Vagina (tissue), 2 donors: ENCODE measurements at places on chromosomes 16 and 17. TPM values are rescaled to one million over a fixed set of nuclear protein-coding genes. Genes with fewer than 3 reads are reported as not detected.

The CMTM4 gene
- total RNA-seq = 15.7 TPM

The PDPR gene
- total RNA-seq = 20.4 TPM

The FAM83G gene
- total RNA-seq = 36.1 TPM

The RHOT2 gene
- total RNA-seq = 91.1 TPM

The PLA2G10 gene
- total RNA-seq = not detected

The LGALS9 gene
- total RNA-seq = 34.9 TPM

The IL17C gene
- not detected for total RNA-seq

The CDC42EP4 gene
- 73.7 TPM for total RNA-seq

The GPRC5C gene
- 27.5 TPM for total RNA-seq

The ARL5C gene
- total RNA-seq = not detected

GRCh38 chr17:17824119-17824782 is 12.5 kb downstream of the SREBF1 start:
- no peak for DNase-seq

GRCh38 chr17:45006927-45007461 is 38.9 kb upstream of the C1QL1 start:
- DNase-seq = no peak

GRCh38 chr17:60641810-60642220 is 35.8 kb upstream of the BCAS3 start:
- no peak for DNase-seq

GRCh38 chr17:30375661-30376060 is 3.1 kb upstream of the CPD start:
- no peak for DNase-seq

DNA sequence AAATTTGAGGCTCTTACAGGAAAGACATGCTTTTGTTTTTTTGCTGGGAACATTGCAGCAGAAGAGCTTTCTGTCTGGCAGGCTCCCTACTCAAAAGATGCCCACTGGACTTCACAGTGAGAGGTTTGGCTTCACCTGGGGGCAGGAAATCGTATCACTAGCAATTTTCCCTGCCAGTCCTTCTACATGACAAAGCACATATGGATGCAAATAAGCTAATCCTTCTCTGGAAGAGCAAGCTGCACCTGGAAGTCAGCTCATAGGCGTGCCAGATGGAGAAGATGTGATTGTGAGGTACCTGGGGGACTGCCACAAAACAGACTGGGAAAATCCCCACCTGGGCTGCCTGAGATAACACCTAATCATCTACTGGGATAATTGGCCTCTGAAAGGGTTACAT is 195.0 kb upstream of the CPHXL start:
- no peak for DNase-seq

DNA sequence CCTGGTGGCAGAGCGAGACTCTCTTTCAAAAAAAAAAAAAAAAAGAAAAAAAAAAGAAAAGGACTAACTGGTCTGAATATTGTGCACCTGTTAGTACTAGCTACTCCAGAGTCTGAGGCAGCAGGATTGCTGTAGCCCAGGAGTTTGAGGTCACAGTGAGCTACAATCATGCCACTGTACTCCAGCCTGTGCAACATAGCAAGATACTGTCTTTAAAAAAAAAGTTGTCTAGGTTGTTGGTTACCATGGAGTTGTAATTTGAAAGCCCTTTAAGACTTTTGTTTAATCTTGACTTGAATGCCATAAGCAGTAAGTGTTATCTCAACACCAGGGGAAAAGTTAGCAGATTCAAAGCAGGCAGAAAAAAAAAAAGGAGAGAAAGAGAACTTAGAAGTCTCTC is 10.9 kb upstream of the C16orf54 start:
- no peak for DNase-seq

- DNase-seq = no peak
Observed at GRCh38 chr17:5872831-5873230, 197.3 kb upstream of the WSCD1 start.

- DNase-seq = no peak
Observed at GRCh38 chr17:57867126-57867525, 17.3 kb upstream of the MRPS23 start.

GRCh38 chr17:48634493-48635208 is 8.5 kb upstream of the HOXB9 start:
- DNase-seq = no peak

DNA sequence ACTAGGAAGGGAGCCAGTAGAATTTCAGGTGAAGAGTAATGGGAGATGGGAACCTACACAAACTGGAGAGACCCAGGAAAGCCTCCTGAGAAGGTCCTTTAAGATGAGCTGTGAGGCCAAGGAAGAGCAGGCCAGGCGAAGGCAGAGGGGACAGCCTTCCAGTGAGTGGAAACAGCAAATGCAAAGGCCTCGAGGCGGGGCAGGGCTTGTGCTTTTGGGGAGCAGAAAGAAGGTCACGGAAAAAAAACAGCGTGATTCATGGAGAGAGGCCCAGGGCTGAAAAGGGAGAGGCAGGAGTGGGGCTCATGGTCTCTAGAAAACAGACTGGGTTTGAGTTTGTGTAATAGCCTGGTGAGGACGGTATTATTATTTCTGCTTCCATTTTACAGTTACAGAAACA is 386.5 kb upstream of the ASIC2 start:
- DNase-seq = no peak

DNA sequence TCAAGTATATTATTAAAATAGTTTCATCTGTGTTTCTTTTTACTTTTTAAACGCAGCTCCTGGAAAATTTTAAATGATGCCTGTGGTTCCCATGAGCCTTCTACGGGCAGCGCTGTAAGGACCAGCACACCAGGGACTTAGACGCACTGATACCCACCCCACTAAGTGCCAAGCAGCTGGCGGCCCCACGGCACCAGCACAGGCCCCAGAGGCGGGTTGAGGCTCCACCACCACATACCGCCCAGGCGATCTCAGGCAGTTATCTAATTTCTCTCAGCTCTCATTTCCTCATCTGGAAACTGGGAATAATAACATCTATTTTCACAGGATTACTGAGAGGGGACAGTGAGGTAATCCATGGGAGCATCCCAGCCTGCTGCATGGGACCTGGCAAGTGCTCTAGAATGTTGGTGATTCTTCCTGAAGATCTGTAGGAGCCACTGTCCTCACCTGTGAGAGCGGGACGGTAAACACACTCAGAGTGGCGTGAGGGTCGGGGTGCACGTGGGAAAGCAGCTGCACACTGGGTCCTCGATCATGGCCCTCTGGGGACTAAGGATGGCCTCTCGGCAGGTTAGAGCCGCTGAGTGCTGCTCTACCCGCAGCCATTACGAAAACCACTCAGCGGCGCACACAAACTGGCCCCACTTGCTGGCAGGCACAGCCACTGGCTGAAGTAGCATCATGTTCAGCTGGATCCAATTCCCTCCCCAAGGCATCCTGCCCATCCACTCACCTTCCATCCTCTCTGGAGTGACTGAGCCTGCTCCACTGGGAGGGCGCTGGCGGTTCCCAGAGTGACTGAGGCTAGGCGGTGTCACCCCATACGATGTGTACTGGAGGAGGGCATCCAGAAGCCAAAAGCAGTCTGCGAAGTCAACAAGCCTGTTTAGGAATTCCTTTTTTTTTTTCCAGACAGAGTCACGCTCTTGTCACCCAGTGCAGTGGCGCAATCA is 17.6 kb upstream of the SLC38A8 start:
- DNase-seq = no peak

GRCh38 chr16:57190136-57190535 is 4.0 kb downstream of the RSPRY1 start:
- no peak for DNase-seq

DNA sequence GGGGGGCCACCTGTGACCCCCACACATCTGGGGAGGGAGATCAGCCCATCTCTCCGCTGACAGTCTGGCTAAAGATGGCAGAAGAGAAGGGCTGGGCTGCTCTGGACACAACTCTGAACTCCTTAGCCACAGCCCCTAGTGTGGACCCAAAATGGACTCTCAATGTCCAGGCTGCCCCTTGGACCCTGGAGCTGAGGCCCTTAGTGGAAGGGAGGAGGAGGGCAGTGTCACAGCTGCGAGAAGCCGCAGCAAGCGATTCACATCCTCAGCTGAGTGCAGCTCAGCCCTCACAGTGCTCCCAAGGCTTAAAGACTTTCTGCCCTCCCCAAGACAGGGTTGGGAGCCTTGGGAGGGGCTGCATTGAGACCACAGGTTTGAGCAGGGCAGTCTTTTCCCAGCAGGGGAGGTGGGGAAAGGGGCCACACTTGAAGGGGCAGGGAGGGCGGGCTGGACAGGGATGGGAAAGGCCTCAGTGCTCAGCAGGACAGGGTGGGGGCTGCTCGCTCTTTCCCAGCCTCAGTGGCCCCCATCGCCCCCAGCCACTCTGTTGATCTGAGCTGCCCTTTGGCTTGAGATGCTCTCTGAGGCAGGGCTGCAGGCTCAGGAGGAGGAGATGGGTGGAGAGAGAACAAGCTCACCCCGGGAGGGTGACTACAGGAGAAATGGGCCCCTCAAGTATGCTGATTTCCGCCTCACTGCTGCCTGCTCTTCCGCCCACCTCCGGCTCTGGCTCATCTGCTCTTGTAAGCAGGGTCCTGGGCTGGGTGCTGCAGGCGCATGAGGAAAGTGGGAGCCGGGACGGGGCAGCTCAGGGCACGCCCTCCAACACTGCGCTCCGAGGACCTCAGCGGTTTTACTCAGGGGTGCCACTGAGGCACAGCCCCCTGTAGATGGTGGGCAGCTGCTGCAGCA is 50.9 kb upstream of the MTSS2 start:
- no peak for DNase-seq

DNA sequence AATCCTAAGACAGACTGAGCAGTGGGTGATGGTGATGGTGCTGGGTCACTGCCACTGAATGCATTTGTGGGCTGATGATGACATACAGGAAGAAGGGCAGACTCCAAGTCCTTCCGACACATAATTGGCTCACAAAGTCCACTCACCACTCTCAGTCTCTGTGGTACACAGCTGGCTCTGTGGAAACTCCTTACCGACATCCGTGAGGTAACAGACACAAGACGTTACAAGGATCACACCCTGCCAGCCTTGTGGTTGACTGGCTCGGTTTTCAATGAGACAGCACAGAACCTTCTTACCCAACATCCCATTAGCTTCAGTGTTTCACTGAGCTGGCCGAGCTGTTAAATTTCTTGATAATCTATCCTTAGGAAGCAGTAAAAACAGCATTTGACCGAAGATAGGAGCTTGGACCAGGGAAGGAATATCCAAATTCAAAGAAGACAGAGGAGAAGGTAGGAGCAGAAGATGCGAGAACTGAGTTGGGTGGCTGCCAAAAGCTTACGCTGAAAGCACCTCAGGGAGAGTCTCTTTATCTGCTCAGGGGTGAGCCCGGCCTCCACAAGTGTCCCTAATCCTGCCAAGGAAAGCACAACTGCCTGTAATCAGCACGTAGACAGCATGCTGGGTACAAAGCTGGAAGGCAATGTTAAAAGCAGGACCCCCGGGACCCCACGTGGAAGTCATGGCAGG is 5.5 kb upstream of the MXRA7 start:
- DNase-seq = no peak

- no peak for DNase-seq
Observed at GRCh38 chr16:79593074-79593531, 7.4 kb downstream of the MAF start.

DNA sequence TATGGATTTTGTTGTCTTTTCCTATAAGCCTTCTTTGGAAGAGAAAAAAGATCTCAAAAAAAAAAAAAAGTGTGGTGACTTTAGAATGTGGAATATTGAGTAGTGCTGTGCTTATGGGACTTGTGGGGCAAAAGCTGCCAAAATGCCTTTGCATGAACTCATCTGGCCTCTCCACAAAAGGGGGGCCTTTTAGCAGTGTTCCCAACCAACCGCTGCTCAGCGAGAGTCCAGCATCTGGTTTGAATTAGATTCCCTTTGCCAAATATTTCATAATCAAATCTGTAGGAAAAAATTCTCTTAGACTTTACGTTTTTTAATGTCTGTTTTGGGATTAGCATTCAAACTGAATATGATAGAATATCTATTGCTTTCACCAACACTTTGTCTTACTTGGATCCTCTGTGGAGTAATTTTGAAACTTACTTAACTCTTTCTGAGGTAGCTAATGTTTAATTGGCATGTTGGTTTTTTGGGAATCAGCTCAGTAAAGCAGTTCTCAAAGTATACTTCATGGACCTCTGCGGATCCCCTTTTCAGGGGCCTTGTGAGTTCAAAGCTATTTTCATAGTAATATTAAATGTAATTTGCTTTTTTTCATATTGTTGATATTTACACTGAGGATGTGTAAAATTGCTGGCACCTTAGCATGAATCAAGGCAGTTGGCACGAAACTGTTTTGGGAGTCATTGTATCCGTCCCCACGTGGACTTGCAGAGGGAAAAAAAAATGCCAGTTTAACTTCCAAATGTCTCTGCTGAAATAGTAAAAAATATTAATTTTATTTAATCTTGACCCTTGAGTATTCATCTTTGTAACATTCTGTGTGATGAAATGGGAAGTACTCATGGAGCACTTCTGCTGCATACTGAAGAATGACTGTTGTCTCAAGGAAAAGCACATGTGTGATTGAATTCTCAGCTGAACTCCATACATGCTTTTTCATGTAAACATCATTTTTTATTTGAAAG is 34.7 kb upstream of the VPS4A start:
- DNase-seq = no peak

DNA sequence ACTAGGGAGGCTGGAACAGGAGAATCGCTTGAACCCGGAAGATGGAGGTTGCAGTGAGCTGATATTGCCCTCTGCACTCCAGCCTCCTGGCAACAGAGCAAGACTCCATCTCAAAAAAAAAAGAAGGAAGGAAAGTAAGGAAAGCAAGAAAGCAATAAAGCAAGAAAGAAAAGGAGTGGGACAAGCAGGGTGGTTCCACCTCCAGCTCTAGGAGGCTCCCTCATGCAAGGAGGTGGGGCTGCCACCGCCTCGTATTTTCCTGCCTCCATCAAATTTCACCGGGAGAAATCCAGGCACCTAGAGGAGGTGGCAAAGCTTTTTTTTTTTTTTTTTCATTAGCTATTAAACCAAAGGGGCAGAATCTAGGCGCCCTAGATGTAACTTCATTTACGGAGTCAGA is 1.0 kb downstream of the CYB561 start:
- DNase-seq = no peak

DNA sequence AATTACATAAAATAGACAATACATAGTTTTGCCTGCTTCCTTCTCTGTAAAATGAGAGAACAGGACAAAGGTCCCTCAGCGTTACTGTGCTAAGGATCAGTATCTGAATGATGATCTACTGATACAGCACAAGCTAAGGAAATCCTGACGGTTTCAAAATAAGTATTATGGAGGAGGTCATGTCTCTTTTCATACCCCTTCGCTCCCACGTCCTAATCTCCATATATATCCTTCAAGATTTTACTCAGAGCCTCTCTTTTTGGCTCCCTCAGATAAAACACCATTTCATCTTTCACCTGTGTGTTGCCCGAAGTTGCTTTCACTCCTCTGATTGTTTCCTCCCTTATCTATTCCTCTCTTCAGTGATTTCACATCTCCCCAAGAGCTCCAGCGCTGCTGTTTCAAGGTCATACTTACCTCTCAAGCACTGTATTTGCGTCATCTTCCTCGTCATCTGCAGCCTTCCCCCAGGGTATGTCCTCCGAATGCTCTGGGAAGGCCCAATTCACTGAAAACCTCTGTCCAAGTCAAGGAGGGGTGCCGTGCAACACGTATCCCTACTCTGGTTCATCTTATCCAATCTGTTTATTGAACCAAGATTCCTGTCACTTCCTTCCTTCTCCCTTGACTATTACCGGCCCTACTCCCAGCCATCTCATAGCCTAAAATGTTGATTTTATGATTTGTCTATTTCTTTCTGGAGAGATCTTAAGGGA is 1.2 kb upstream of the BLTP2 start:
- DNase-seq = no peak
